ENCODE measurements at places on chromosomes 2 and 18.

DNA sequence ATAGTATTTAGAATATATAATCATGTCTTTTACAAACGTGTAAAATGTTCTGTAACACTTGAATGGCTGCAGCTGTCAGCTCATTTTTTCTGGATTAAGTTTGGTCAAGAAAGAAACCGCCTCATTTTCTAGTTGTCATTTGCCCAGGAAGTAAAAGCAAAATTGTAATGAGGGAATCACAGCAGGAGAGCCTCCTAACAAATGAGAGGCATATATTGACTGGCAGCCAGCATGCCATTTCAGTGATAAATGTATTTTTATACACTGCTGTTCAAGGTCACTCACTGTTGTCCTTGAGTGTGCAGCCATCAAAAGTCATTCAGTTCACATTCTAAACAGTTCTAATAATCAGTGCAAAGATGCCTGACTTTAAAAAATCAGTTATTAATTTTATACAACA lies 144.3 kb upstream of the BOD1L2 start:
- no peak for DNase-seq

- DNase-seq: no peak
Observed at GRCh38 chr2:226790011-226790410, 9.6 kb downstream of the IRS1 start.

DNA sequence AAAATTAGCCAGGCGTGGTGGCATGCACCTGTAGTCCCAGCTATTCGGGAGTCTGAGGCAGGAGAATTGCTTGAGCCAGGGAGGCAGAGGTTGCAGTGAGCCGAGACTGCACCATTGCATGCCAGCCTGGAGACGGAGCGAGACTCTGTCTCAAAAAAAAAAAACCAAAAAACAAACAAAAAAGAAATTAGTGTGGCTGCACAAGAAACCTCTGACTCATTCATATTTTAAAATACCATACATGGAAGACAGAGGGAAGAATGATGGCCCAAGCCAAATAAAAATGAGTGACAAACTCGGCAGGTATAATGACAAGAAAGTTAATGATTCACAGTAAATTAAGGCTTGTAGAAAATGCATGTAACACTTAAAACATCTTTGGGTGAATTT lies 875.8 kb downstream of the EPHA4 start:
- no peak for DNase-seq

DNA sequence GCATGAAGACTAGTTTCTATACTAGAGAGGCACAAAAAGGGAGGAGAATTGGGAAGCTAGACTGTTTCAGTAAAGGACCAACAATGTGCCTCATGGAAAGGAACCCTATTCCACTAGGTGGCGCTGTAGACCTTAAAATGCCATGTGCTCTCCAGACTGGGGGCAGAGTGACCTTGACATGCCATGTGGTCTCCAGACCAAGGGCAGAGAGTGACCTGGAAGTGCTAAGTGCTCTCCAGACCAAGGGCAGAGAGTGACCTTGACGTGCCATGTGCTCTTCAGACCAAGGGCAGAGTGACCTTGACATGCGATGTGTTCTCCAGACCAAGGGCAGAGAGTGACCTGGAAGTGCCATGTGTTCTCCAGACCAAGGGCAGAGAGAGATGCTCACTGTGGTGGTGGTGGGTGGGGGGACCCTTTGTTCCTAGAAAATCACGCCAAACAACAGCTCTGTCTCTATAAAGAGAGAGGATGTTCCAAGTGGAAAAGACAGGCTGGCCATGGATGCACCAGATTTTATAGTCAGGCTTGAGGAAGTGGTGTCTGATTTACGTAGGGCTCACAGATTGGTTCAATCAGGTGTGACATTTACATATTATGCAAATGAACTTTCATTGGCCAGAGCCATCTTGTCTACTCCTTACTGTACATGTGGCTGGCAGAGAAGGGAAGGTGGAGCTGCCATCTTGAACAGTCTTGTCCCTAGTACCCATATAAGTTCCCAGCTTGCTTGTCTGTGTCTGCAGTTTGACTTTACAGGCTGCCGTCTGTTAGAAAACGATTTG lies 344.0 kb upstream of the DDX18 start:
- peak; percentile 7 for DNase-seq

DNA sequence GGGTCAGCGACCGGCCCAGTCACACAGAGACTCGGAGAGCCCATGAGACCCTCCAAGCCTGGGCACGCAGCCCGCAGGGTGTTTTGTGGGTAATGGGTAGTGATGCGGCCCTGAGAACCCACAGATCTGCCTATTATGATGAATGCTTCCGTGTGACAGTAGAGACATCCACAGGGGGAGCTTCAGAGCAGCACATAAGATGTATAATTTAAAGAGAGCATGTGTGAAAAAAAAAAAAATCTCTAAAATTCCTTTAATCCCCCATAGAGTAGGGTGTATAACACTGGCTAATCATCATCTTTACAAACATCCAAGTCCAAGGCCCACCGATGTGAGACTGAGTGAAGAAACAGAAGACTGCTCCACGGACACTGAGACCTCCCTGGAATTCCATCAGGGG lies 34.6 kb downstream of the BIN1 start:
- no peak for DNase-seq

GRCh38 chr2:107569496-107569895 lies 257.2 kb upstream of the RGPD4 start:
- DNase-seq: no peak

- DNase-seq: no peak
Observed at GRCh38 chr2:8790739-8791162, 46.7 kb downstream of the KIDINS220 start.

DNA sequence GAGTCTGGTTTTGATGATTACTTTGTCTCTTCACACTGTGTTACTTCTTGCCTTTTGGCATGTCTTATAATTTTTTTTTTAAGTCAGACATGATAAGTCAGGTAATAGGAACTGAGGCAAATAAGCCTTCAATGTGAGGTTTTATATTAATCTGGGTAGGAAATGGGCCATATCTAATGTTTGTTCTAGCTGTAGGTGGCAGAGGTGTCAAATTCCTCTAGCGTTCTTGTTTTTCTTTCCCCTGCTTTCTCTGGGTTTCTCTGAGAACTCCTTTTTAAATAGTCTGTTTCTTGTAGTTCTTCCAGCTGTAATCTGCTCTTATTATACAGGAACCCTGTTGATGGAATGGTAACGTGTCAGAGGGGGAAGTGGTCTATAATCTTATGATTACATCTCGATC lies 5.7 kb downstream of the SP140 start:
- no peak for DNase-seq

DNA sequence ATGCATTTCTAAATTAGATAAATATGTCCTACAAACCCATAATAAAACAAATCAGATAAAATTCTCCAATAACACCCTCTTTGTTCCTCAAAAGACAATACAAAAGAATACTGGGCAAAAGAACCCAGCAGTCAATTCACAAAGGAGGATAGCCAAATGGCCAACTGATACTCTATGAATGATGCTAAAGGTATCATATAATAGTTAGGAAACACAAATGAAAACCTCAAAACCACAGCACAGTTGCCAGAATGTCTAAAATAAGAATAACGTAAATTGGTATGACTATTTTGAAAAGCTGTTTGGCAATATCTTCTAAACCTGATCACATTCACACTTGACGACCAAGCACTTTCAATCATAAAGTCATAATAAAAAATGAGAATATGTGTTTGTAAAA lies 315.4 kb downstream of the CDH7 start:
- no peak for DNase-seq

DNA sequence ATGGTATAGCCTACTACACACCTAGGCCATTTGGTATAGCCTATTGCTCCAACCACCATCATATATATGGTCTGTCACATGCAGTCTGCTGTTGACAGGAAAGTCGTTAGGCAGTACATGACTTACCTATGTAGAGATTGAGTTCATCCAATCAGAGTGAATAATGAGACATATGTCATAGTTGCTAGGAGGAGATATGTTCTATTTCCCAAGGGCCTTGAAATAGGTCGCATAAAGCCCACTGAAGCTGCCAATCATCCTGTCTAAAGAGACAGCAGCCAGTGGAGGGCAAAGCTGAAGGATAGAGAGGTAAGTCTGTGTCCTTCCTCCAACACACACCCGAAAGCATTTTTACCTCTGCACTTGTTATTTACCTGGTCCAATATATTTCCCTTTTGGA lies 263.4 kb downstream of the PTPRM start:
- DNase-seq: no peak

DNA sequence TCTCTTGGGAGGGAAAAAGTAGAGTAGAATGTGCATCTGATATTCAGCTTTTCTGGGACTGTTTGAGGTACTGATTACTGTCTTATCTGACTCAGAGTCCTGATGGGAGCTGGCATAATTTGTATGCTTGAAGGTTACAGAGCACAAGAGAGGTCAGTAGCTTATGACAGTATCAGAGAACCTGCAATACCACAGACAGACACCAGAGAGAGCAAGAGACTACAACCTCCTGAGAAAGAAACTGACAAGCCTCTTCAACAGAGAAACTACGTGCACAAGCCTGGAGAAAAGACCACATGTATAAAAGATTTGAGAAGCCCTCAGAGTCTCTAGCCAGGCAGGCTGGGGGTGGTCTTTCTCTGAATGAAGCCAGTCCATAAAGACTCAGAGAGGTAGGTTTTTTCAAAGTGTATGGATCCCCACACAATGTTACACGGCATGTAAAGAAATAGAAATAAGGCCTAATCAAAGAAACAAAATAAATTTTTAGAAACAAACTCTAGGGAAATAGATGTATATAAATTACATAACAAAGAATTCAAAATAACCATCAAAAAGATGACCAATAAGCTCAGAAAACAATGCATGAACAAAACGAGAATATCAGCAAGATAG lies 568.3 kb downstream of the LRRTM4 start:
- DNase-seq: no peak

- DNase-seq: no peak
Observed at GRCh38 chr2:117960231-117960630, 53.6 kb downstream of the CCDC93 start.

GRCh38 chr2:142938240-142938639 lies 60.8 kb downstream of the KYNU start:
- no peak for DNase-seq

DNA sequence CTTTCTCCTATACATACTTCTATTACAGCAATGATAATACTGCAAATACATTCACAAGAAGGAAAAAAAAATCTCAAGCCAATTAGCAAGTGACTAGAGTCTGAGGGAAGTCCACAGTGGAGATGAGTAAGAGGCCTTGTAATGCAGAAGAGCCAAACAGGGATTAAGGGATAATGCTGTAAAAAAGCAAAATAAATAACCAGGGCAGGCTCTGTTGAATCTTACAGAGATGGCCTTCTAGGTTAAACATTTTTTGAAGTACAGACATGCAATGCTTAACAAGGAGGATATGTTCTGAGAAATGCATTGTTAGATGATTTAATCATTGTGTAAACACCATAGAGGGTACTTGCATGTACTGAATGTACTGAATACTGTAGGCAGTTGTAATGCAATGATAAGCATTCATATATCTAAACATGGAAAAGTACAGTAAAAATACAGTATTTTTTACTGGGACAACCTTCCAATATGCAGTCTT lies 122.1 kb upstream of the RMDN2 start:
- DNase-seq: no peak

GRCh38 chr18:59536166-59536565 lies 161.1 kb downstream of the CCBE1 start:
- DNase-seq: no peak

GRCh38 chr18:5393779-5394178 lies 98.3 kb upstream of the ZBTB14 start:
- DNase-seq: no peak

GRCh38 chr2:235055891-235056516 lies 104.2 kb downstream of the SH3BP4 start:
- DNase-seq: no peak
